Stromal cell of bone marrow (primary cell): ENCODE measurements at places on chromosomes 11 and 22.

DNA sequence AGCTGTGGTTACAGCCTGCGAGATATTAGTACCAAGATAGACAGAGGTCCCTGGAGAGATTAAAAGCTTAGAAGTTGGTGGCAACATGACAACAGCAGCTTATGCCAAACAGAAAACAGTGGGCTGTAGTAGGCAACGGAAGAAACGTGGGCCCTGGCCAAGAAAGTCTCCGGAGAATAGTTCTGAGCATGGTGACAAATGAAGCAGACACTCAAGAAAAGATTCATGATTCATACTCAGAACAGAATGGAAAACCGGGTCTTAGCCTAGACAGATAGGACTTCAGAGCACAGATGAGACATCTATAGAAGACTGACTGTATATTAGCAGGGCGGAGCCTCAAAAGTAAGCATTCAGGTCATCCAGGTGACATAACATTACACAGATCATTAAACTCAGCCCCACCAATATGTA, 727.4 kb downstream of the ETS1 start:
- no peak for DNase-seq

DNA sequence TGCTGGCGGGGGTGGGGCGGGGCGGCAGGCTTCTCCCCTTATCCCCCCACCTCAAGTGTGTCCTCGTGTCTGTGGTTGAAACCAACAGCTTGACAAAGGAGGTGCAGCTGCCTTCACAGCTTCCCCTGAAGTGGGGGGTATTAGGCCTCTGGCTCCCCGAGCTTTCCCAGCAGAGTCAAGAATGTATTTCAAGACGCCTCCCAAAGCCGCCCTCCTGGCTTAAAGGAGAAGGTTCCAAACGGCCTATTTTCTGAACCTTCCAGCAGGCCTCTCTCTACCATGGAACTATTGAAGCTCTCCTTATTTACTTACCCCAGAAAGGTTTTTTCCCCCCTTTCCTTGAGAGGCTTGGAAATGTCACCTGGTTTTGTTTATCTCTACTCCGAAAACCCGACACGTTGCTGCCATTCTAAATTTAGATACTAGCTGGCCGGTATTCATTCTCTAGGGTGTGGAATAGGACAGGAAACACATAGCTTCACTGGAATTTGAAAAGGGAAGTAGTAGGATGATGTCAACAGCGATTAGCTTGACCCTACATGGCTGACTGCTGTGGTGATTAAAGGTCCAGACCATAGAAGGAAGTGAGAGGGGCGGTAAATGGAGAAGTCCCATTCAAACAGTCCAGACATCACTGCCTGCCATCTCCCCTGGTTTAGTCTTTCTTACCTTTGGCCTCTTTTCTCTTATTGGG, 671 bp upstream of the PICALM start:
- peak; percentile 70 for DNase-seq

DNA sequence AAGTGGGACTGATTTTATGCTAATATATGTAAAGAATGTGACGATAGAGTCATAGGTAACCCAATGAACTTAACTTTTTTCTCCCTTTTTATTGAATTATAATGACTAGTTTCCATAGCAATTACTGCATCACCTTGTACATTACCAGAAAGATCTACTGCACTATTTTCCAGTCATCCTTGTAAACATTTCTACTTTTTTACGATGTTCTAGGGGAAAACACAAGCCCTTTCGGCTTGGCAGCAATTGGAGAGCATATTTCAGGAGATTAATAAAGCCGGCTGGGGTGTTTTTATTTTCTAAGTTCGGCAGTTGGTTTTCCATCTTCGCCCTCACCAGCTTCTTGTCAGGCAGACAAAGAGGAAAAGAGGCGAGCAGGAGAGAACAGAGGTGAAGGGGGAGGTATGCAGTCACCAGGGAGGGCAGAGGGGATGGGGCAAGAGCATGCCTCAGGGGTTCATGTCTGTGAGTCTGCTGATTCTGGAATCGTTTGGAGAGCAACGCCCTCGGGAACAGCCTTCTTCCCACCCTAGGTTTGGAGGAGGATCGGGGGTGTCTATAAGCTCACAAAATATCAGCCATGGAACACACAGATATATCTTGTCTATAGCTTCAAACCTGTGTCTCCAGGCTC, 476.4 kb downstream of the MIAT start:
- DNase-seq: no peak

DNA sequence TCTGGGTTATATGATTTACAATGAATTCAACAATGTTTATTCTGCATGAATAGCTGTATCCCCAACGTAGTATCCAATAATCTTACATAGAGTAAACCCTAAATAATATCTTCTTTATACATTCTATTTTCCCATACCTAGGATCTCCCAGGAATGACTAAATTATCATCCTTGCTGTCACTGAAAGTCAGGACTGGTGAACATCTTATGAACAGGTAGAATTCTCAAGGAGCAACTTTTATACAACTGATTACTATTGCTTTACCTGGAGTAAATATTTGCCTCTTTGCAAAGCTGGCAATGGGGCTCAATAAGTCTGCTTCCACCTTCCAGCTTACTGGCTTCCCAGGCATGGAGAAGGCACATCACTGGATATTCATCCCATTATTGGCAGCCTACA, at the start of gene OR51B6:
TSS of gene OR51B6 (plus strand) at position 301 of the 400 bp plus-strand sequence. CDS start at position 301, 0 bp downstream.
- DNase-seq: no peak
